Activated CD4-positive, alpha-beta T cell treated with anti-CD3 and anti-CD28 coated beads for 1 hour (primary cell): ENCODE measurements at places on chromosomes 13 and 19.

DNA sequence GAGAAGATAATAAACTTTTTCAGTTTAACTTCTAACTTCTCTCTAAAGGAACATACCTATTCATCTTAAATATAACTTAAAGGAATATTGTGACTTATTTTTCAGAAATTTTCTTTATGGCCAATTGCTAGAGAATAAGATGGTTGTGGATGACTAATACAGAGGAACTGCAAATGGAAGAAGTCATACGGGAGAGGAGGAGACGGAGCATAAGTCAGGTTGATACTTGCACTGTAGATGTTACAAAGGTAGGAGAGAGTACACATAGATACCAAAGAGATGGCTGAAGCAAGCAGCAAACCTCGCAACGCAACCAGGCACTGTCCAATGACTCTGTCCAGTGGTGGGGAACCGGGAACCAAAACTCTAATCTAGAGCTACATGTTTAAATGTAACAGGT, 963.4 kb downstream of the PCDH9 start:
- no peak for DNase-seq

- DNase-seq = no peak
Observed at GRCh38 chr13:20666948-20667347, 36.6 kb upstream of the IL17D start.

GRCh38 chr13:110638814-110639806, 23.8 kb downstream of the NAXD start:
- DNase-seq = no peak

GRCh38 chr13:108938155-108938554, 308.7 kb downstream of the MYO16 start:
- no peak for DNase-seq

DNA sequence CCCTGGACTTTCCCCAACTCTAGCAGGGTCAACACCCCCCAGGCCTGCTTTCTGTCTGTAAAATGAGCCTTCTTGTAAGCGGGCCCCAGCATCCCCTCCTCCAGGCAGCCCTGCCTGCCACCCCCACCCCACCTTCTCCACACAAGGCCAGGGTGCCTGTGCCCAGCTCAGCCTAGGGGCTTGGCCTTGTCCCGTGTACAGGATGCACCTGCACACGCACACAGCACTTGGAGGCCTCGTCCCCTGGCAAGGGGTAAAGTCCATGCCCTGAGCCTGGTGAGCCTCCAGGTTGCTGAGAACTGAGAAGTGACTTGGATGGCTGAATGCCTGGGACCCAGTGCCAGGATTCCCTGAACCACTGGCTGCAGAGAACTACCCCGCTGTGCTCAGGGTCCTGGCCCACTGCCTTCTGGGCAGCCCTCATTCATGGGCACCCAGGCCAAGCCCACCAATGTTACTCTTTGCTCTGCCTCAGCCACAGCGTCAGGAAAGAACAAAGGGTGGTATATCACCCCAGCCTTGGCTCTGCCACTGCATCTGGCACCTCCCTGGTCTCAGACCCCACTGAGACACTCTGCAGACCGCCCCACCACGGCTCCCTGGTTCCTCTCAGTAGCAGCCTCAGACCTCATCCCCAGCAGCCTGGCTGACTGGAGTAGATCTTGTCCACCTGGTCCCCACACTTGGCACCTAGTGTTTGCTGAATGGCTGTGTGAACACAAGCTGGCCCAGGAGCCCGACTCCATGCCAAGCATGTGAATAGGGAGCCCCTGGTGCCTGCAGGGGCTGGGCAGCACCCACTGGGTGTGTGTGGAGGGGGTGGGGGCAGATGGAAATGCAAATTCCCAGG, 1.8 kb upstream of the TM6SF2 start:
- no peak for DNase-seq
